ENCODE measurements at places on chromosomes 3 and 15.

- no peak for DNase-seq
These were observed 66.5 kb upstream of the SEC61A1 start for GRCh38 chr3:127985655-127986225.

GRCh38 chr3:105094588-105094987, 272.1 kb upstream of the ALCAM start:
- DNase-seq: no peak

DNA sequence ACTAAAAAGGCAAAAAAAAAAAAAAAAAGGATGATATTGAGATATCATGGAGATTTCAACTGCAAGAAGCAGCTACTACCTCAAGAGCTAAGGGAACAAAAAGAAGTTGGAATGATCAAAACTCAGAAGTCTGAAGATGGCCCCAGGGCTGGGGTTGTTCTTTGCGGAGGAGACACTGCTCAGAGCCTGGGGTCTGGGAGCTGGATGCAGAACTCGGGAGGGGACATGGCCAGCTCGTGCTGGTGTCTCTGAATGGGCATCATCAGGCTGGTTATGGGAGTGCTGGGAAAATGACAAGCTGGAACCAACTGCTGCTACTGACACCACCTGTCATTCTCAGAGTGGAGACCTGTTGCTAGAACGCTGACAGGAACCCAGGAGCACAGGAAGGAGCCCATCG, 14.2 kb upstream of the ADIPOQ start:
- no peak for DNase-seq

DNA sequence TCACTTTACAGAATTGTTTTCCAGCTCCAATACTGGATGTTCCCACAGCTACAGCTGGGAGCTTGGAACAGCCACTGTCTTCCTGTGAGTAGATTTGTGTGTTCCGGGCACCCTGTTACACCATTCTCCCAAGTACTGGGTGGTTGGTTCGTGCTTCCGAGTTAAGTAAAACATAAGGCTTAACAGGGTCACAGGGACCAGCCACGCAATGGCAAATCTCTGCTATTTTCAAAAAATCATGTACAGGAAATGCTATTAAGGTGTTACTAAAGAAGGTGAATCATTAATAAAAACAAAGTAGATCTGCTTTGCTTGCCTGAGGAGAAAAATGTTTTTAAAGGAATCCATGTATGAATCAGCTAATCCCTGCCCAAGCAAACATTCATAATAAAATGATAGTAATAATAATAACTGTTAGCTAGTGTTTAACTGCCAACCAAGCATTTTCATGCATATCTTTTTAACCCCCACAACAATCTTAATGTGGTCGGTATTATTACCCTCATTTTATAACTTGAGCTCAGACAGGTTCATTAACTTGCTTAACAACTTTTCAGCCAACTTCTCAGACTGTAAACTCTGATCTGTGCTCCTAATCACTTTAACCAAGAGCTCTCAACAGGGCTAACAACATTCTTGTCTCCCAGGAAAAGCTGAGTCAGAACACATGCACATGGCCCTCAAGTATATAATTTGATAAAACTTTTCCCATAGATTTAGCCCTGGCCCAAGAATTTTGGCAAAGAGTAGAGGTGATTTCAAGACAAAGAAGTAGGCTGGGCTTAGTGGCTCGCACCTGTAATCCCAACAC, 2.7 kb upstream of the C2CD4A start:
- DNase-seq: no peak

- no peak for DNase-seq
These were observed 29.8 kb downstream of the GOLGA8S start for GRCh38 chr15:23384371-23384770.

DNA sequence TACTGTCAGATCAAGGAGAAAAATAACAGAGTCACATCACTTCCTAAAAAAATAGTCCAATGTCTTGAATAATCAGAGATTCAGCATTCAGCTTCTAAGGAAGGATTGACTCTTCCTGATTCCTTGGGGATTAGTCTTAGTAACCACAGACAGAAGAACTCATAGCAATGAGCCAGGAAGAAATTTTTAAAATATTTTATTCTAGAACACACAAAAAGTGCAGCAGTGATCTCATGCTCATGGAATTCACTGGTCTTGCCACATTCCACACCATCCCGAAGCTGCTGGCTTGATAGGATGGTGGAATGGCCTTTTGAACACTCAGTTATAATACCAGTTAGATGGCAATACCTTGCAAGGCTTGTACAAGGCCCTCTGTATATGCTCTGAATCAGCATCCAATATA, 43.0 kb upstream of the ABI3BP start:
- DNase-seq: no peak

- DNase-seq: no peak
These were observed 602.6 kb downstream of the PYDC2 start for GRCh38 chr3:192063570-192063969.

DNA sequence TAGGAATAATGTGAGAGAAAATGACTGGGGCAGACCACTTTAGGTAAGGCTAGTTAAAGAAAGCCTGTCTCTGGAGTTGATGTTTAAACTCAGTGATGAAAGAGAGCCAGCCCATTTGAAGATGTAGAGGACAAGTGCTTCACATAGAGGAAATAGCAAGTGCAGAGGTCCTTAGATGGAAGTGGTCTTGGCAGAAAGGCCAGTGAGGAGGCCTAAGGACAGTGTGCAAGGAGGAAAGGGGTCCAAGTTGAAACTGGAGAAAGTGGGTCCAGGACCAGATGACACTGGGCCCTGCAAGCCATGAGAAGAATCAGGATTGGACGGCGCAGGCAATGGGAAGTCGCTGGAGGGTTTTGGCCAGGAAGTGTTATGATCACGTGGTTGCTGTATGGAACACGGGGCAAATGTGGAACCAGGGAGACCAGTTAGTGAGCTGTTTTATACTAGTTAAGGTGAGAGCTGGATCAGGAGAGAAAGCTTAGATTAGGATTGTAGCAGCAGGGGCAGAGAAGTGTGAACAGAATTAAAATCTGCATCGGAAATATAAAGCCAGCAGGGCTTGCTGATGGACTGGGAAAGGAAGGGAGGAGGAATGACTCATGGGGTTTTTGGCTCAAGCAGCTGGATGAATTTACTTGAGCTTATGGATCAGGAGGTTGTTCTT, 48.0 kb upstream of the SCAANT1 start:
- DNase-seq: peak; percentile 55

GRCh38 chr3:52155912-52156311, 1.7 kb upstream of the POC1A start:
- DNase-seq: no peak

DNA sequence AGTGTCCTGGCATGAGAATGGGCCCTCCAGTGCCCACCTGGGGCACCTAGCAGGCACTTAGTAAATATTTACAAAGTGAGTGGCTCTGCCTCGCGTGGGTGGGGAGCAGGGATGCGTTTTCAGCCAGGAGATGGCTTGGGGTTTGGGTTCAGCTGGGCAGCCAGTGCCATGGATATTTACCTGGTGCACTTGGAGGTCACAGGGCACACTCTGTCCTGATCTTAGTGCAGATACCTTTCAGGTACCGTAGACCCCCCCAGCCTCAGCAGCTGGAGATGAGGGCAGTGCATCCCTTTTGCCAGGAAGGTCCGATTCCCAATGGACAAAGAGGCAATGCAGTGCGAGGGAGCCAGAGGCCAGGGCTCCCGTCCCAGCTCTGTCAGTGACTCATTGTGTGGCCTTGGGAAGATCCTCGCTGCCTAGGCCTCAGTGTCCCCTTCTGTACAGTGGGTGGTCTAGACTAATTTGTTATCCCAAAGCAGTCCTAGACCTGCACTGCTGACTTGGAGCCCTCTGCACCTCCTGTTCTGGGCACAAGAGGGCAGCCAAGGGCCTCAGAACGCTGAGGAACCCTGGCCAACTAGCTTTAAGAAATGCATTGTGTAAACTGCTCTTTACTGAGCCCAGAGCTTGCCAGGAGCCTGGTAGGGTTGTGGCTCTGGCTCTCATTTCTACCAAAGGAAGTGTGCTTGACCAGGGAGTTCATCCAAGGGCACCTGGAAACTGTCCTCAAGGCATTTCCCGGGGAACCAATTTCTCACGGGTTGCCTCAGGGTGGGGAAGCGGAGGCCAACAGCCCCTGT, 16.0 kb downstream of the HDAC11 start:
- DNase-seq: peak; percentile 88

- no peak for DNase-seq
These were observed 1106.0 kb downstream of the OTOL1 start for GRCh38 chr3:162602619-162603018.

- no peak for DNase-seq
These were observed 5.0 kb downstream of the MASP1 start for GRCh38 chr3:187286467-187287059.

- no peak for DNase-seq
These were observed 50.8 kb downstream of the PLOD2 start for GRCh38 chr3:146110161-146110560.

DNA sequence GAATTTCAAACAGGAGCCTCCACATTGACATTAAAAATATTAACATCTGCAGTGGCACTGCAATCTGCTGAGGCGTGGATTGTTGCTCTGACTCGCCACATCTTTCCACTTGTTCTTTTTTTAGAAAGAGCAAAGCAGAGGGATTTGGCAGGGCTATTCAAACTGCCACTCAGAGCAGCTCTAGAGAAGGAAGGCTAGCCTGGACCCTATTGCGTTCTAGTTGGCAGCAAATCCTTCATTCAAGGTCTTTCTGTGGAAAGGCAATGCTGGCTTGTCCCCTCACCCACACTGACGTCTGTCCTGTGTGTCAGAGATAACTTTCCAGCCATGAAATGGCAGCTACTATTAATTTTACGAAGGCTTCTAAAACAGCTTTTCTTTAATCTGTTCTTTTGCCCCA, 483.2 kb upstream of the SGO1 start:
- DNase-seq: no peak

- no peak for DNase-seq
These were observed 166.7 kb downstream of the FOXP1 start for GRCh38 chr3:71416876-71417275.

GRCh38 chr3:155619118-155619915, 125.6 kb downstream of the PLCH1 start:
- DNase-seq: no peak

GRCh38 chr3:12316729-12317351, 28.0 kb downstream of the PPARG start:
- no peak for DNase-seq
